ENCODE measurements at places on chromosomes 13 and 19.

DNA sequence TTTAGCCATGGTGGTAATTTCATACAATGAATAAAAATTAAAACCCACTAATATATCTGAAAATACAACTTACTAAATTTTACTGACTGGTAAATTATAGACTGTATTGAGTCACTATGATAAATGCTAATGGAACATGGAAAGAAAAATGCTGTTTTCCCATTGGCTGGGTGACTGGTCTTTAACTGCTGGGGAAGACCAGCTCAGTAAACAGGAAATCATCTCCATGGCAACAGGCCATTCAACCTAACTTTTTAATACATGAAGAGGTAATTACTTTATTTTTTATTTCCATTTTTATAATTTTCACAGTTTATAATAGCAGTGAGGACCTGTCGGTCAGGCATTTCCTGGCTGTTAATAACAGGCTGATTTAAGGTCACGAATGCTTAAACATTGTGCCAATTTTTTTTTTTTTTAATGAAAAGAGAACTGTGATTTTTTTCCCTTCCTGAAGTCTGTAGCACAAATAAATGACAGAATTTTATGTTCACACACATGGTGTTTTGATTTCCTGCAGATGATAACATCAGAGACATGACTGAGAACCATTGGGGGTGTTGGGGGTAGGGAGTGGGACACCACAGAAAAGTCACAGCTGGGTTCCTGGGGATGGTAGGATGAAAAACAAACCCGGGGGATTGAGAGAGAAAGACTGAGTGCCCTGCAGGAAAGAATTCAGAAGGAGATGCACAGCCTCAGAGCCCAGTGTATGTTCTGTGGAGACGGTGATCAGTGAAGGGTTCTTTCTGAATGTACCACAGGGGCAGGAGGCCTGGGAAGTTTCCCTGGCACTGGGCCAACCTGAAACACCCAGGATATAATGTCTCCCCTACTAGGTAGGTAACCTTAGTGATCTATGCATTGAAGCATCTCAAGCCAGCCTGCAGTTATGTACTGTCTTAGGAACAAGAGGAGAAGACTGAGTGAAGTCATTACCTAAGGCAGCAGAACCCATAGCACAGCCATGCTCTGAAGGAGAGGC is 297.1 kb downstream of the COG6 start:
- no peak for DNase-seq

DNA sequence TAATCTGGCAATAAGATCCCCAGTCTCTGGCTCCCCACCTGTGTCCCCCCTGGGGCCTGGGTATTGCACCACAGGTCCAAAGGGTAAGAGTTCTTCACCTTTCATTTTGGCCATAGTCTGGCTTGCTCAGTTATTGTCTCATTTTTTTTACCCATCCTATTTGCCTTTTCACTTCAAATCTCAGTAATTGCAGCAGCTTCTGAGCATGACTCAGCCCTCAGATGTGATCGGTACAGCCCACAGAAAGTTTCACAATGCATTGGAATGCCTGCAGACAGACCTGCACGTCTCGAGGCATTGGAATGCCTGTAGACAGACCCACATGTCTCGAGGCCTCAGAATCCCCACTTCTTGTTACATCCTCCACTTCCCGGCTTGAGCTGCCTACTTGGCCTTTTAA is 173.6 kb downstream of the NUFIP1 start:
- DNase-seq: no peak

GRCh38 chr19:49326165-49326704 is 1.2 kb upstream of the SLC6A16 start:
- DNase-seq: no peak

- DNase-seq: no peak
Measured at GRCh38 chr13:45500492-45501174, 35.9 kb downstream of the COG3 start.

DNA sequence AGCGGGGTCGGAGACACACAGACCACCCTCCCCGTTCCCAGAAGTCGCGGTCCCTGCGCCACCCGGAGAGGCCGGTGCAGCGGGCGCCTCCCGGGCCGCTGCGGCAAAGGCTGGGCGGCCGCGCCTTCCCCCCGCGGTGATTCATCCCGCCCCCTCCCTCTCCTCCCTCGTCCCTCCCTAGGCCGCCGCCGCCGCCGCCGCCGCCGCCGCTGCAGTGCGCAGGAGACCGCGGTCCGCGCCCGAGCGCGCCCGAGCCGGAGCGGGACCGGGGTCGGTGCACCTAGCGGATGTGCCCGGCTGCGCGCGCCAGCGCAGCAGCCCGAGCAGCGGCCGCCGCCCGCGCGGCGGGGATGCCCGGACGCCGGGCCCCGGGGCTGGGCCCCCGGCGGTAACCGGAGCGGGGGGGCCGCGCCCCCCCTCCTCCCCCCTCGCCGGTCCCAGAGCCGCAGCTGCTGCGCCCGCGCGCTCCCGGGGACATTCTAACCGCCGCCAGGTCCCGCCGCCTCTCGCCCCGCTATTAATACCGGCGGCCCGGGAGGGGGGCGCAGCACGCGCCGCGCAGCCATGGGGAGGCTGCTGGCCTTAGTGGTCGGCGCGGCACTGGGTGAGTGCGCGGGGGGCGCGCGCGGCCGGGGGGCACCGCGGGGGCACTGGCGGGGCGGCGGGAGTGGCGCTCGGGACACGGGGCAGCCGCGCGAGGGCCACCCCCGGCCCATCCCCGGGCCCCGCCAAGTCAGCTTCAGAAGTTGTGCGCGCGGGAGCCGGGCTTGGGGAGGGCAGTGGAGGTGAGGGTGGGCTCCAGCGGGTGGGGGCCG is at the start of gene SCN1B:
SCN1B (plus strand) TSS at position 214 of the 815 bp plus-strand sequence; CDS start at position 565, 351 bp downstream.
- peak; percentile 31 for DNase-seq

- no peak for DNase-seq
Measured at GRCh38 chr19:12137221-12137940, 2.8 kb downstream of the ZNF20 start.

DNA sequence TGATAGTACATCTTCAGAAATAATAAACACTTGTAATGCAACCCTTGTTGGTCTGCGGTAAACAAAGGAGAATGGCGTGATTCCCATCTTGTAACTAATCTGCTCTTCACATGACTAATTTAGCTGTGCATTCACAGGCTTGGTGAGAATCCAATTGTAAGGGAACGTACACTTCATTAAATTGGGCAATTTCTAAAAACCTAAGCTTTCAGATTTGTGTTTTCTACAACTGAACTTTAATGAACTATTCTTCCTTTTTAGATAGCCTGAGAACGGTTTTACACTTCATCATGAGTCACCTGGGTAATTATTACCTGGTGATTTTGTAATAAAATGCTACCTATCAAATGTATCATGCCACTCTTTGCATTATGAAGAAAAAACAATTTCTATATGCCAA is 306.9 kb downstream of the KLF5 start:
- no peak for DNase-seq

GRCh38 chr13:85597790-85598500 is 201.3 kb downstream of the SLITRK6 start:
- no peak for DNase-seq

DNA sequence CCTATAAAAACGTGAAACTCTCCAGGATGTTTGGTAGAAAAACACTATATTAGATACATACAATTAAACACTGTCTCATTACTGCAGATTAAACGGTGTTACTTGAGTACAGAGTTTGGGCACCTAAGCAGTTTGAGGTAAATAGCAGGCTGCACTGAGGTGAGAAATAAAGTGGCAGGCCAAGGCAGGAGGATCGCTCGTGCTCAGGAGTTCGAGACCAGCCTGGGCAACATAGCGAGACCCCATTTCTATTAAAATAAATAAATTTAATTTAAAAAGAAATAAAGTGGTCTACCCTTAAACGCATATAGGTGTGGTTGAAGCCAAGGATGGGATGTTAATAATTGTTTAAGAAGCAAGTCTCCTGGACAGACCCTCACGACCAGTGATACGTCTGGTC is 1.2 kb downstream of the PSPC1 start:
- no peak for DNase-seq

GRCh38 chr19:42143341-42144234 is 11.3 kb upstream of the POU2F2 start:
- no peak for DNase-seq

DNA sequence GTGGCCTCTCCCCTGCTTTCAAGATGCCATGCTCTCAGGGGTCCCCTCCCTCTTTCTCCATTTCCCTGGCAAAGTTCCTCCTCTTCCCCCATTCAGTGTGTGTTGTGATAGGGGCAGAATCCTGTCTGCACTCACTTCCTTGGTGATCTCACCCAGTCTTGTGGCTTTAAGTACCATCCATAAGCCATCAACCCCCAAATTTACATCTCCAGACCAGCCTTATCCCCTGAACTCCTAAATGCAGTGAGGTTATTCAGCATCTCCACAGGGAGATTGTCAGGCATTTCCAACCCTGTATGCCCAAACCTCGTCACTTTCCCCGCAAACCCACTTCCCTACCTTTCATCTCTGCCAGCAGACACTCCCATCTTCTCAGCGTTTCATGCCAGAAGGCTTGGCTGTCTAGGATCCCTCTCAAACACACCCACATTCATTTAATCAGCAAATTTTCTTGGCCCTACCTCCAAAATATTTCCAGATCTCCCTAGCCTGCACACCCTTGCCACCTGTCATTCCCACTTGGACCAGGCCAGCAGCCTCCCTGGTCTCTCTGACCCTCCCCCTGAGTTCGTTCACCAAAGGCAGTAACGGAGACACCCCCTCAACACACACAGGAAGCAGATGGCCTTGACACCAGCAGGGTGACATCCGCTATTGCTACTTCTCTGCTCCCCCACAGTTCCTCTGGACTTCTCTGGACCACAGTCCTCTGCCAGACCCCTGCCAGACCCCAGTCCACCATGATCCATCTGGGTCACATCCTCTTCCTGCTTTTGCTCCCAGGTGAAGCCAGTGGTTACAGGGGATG is at the start of gene HCST:
HCST (plus strand) TSS at position 676 of the 808 bp plus-strand sequence; CDS start at position 741, 65 bp downstream.
- DNase-seq: no peak
